Lung (tissue), 17 donors: ENCODE measurements at places on chromosomes 11 and 22. TPM values are rescaled to one million over a fixed set of nuclear protein-coding genes. Genes with fewer than 3 reads are reported as not detected.

Gene RAC2
- total RNA-seq, result 81.6 TPM

Gene YPEL4
- total RNA-seq, result 1.5 TPM

Gene ZNF215
- 1.2 TPM for total RNA-seq

Gene DGCR6L
- total RNA-seq, result 38.7 TPM
